ENCODE measurements at places on chromosomes 13 and 19.

- DNase-seq, result no peak
Measured at GRCh38 chr19:15421136-15421695, 2.4 kb upstream of the AKAP8L start.

DNA sequence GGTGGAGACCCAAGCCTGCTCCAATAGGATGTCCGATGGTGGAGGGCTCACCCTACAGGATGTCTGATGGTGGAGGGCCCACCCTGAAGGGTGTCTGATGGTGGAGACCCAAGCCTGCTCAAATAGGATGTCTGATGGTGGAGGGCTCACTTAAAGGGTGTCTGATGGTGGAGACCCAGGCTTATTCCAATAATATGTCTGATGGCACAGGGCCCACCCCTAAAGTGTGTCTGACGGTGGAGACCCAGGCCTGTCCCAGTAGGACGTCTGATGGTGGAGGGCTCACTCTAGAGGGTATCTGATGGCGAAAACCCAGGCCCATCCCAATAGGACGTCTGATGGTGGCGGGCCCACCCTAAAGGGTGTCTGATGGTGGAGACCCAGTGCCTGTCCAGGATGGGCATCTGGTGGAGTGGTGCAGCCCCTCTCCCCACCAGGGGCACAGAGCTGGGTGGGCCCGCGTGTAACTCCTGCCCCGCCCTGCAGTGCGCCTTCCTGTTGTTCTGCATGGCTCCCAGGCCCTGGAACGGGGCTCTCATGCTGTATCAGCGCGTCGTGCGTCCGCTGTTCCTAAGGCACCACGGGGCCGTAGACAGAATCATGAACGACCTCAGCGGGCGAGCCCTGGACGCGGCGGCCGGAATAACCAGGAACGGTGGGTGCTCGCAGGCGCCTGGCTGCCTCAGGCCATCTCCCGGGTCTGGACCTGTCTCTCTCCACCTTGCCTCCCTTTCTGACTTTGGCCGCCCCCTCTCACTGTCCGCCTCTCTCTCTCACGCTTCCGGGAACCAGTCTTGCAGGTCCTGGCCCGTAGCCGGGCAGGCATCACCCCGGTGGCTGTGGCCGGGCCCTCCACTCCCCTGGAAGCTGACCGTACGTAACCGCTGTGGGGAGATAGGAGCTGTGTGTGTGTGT is 5.1 kb downstream of the REEP6 start:
- no peak for DNase-seq

DNA sequence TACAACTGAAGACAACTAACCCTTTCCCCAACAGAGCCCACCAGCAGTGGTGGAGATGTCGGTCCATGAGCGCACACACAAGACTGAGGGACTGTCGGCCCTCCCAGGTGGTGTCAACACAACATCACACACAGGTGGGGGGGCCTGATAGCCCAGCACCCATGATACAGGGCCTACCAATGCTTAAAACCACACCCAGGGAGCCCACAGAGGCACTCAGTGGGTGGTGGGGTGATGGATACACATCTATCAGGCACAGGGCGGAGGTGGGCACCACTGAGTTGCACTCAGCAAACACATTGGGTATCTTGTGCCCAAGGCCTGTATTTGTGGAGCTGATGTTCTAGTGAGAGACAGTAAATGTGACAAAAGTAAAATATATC is 7.0 kb upstream of the ZFP36 start:
- DNase-seq, result no peak

- DNase-seq, result no peak
Measured at GRCh38 chr19:38812009-38812840, 520 bp downstream of the LGALS4 start.

GRCh38 chr13:44713788-44714469 is 137.8 kb upstream of the TSC22D1 start:
- DNase-seq, result no peak

- no peak for DNase-seq
Measured at GRCh38 chr13:79492313-79492798, 11.4 kb downstream of the NDFIP2 start.

DNA sequence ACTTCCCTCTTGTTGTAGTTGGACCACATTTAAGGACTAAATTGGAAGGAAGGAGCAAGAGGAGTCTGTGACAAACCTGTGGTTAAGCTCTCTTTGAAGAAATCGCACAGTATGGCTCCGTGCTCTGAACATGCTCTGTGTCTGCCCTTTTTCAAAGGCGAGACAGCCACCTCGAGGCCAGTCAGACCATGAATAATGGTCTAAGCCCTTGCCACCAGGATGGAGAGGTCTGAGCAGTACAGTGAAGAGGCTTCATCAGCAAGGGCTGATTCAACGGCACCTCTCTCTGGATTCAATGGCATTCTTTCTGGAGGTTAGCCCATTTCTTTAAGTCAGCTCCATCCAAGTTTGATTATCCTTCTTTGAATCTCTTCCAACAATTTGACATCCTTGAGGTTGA is 30.9 kb downstream of the FAM216B start:
- no peak for DNase-seq

DNA sequence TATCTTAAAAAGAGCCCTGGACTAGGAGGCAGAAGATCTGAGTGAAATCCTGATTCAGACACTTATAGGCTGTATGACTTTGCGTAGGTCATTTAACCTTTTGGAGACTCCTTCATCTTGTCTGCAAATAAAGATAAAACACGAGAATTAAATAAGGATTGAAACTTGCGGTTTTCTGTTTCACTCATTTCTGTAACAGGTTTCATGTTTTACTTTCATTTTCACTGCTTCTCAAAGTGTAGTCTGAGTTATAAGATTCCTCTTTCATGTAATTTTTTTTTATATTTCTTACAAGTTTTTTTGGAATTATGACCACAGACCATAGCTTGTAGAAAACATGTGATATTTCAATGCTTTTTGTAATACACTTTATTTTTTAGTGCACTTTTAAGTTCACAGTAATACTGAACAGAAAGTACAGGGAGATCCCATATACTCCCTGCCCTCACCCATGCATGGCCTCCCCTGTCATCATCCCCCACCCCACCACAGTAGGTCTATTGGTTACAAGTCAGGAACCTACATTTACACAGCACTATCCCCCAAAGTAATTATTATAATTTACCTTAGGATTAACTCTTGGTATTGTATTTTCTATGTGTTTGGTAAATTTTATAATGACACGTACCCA is 174.6 kb downstream of the ITGBL1 start:
- peak; percentile 10 for DNase-seq

GRCh38 chr19:1336079-1336684 is 47.5 kb upstream of the NDUFS7 start:
- DNase-seq, result no peak

GRCh38 chr13:25732111-25732865 is 319.5 kb downstream of the SHISA2 start:
- DNase-seq, result no peak

- no peak for DNase-seq
Measured at GRCh38 chr19:821825-822503, at the start of gene PLPPR3. Gene PLPPR3, minus strand, starts transcription at chr19:821955. Its CDS starts 396 bp downstream, at chr19:821559.

DNA sequence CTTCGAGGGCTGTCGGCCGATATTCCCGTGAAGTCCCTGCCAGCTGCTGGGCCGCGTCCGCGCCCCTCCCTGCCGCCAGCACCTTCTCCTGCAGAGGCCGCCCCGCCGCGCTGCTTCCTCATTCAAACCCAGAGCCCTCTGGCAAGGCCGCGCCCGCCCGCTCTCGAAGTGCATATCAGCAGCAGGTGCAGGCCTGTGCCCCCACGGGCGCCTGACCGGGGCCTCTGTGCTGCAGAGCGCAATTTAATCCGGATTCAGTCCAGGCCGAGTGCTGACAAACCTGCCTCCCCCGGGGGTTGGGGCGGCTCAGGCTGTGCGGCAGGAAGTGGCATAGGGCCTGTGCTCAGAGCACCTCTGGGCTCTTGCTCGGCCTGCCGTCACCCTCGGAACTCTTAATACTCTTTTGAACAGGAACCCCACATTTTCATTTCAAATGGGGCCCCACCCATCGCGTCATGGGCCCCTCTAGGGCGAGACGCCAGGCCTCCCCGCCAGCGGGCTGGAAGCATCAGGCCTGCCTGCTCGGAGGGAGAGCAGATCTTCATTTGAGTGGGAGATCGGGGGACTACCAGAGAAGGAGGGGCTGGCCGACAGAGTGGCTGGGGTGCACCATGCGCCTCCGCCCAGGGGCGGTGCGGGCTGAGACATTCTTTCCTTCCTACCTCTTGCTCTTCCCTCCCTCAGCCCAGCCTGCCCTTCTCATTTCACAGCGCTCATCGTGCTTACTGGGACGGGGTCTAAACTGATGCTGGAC is 125.7 kb downstream of the TNFRSF19 start:
- peak; percentile 37 for DNase-seq

Data from activated CD8-positive, alpha-beta memory T cell treated with anti-CD3 and anti-CD28 coated beads for 48 hours (primary cell).